Left ventricle myocardium inferior (tissue), 1 donor: ENCODE measurements at places on chromosomes 16 and 17. TPM values are rescaled to one million over a fixed set of nuclear protein-coding genes. Genes with fewer than 3 reads are reported as not detected.

SOX9 gene
- total RNA-seq, result 15.0 TPM

RNF222 gene
- total RNA-seq, result not detected

KRTAP17-1 gene
- total RNA-seq, result not detected

- no peak for DNase-seq
Observed at GRCh38 chr16:13630374-13630773, 289.6 kb upstream of the ERCC4 start.

TMC8 gene
- total RNA-seq, result 1.3 TPM

ACSM2A gene
- total RNA-seq, result not detected

METTL23 gene
- total RNA-seq, result 21.0 TPM

GRCh38 chr17:50175035-50175807, 9.4 kb downstream of the SGCA start:
- no peak for DNase-seq

- DNase-seq, result peak; percentile 54
Observed at GRCh38 chr17:41781404-41782110, 5.0 kb downstream of the JUP start.

- no peak for DNase-seq
Observed at GRCh38 chr16:58339452-58339981, 44.7 kb upstream of the PRSS54 start.

SOX8 gene
- 0.96 TPM for total RNA-seq
